NCI-H2029 (cell line): ENCODE measurements at places on chromosomes 2 and 18.
A peak's percentile ranks its signal among the peaks of the same experiment; 100 is the strongest.

- peak; percentile 35 for DNase-seq
These were observed 3.3 kb upstream of the ZBTB7C start for GRCh38 chr18:48412339-48412929.

GRCh38 chr2:181715033-181715630 lies 34.8 kb upstream of the NEUROD1 start:
- DNase-seq = peak; percentile 46

DNA sequence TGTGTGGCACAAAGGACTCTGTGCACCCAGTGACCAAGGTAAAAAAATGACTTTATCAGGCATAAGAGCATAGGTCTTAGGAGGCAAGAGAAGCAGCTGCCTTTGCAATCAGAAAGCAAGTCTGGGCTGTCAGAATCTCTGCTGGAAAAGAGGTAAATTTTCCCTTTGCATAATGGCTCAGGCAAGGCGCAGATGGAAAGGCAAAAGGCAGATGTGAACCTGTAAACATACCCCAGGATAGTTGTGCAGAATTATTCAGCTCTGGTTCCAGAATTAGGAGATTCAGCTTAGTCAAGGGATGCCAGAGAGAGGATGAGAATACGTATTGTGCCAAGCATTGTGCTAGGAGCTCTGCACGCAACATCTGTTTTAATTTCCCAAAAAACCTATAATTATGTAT lies 258.7 kb downstream of the CLIP4 start:
- no peak for DNase-seq

GRCh38 chr2:86226070-86226469 lies 26.8 kb downstream of the MRPL35 start:
- no peak for DNase-seq

- no peak for DNase-seq
These were observed 961 bp downstream of the GEN1 start for GRCh38 chr2:17754773-17755425.

DNA sequence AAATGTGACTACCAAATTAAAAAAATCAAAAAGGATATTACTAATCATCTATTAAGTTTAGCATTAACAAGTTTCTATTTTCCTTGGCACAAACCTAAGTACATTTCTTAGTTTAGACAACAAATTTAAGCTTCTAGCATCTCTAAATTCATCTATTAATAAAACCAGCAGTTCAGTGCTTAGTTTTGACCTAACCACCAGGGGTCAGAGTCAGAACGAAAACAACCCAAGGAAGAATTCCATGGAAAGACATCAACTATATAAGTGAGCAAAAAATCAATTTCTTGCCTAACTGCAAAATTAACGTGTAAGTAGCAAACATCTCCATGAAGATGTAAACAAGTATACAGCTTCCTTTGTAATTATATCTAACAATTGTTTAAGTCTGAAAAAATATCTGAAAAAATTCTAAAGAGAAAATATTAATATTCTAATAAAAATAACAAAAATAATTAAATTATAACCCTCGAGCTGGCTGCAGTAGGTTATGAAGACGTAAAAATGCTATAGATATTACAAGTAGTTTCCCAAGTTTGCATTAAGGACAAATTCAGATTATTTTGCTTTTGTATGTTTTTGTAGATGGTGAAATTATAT lies 83.7 kb downstream of the CERKL start:
- no peak for DNase-seq

DNA sequence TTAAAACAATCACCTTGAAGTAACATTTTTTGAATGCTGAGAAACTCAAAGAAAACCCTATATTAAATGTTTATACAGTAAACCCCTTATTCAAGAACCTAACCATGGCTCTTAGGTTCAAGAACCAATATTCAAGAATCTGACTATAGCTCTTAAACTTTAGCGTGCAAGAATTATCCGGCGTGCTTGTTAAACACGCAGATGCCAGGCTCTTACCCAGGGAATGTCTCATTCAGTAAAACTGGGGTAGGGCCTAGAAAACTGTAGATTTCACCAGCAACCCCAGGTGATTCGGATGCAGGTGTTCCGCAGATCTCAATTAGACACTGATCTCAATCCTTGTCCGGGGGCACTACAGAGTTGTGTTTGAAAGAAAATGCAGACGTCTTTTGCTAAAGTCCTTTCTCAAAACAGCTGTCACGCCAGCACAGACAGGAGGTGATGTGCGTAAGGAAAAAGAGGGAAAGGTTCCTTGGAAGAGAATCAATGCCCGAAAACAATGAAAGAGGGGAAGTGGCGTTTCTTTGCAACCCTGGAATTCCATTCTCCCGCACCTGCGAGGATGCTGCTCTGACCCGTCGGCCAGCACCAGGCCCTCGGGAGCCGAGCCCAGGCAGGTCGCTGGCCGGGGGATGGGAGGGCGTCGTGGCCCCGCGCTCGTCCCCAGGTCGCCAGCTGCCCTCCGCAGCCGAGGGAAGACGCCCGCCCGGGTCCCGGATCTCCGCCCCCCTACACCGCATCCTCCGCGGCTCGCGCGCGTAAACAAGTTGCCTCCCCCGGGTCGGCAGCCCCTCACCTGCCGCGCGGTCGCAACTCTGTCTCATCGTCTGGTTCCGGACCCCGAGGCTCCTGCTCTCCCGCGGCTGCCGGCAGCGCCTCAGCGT lies 851 bp downstream of the EIF2AK3 start:
- DNase-seq = no peak

GRCh38 chr18:2692508-2692907 lies 37.0 kb downstream of the SMCHD1 start:
- DNase-seq = no peak

DNA sequence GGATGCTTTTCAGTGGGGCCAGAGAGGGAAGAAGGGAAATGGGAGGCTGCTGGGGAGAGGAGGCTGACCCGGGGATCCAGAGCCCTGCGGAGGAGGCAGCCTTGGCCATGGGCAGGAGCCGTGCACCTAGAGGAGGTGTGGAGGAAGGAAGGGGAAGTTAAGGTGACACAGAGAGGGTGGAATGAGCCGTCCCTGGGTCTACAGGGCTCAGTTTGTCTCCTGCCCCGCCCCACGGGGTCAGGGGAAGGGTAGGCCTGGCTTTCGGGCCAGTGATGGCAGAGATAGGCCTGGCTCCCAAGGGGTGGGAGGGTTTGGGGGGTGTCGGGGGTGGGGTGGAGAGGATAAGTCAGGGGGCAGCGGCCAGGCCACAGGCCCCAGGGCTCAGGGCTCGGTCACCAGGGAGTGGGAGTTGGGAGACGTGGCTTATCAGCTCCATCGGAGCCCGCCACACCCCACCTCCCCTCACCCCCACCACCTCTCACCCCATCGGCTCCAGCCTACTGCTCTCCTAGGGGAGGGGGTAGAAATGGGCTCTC lies 39.5 kb upstream of the NOTO start:
- DNase-seq = no peak
